ENCODE measurements at places on chromosomes 1 and 21.
A peak's percentile ranks its signal among the peaks of the same experiment; 100 is the strongest.

- no peak for DNase-seq
These were observed 261.2 kb downstream of the PTPRU start for GRCh38 chr1:29497395-29498125.

DNA sequence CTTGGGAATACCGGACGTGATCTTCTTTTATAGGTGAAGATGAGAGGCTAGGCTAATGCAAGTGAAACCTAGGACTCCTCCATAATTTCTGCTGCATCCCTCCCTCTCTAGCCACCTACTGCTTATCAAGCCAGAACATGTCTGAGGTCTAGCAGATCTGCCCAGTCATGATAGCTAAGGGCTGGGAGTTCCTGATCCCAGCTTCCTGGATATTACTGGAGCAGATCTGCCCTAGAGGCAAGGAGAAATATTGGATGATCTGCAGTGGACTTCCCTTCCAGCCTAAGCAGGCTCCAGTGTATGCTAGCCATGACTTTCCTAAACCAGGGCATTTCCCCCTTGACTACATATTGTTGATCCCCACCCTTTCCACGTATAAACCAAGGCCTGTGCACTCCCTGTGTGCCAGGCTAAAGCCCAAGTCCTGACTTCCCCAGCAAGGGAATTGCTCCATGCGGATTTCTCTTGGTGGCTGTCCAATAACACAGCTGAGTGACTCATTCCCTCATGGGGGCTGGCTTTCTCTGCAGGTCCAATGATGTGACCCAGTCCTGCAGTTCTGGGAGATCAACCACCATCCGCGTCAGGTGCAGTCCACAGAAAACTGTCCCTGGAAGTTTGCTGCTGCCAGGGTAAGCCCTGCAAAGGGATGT is 15.5 kb upstream of the SARS1 start:
- peak; percentile 94 for DNase-seq

DNA sequence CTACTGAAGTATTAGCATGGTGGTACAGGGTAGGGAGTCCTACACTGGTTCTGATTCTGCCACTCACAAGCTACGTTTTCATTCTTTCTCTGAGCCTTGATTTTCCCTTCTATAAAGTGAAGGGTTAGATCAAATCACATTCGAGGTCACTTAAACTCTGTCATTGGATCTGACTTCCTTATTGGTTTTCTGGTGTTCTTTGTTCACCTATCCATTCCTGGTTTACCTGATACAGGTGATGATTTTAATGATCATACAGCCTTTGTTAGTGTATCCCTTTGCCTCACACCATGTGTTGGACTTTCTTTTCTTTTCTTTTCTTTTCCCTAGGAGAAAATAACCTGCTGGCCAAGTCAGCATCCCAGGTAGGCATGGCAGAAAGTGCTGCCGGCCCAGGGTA is 74.8 kb downstream of the NOS1AP start:
- DNase-seq: no peak

DNA sequence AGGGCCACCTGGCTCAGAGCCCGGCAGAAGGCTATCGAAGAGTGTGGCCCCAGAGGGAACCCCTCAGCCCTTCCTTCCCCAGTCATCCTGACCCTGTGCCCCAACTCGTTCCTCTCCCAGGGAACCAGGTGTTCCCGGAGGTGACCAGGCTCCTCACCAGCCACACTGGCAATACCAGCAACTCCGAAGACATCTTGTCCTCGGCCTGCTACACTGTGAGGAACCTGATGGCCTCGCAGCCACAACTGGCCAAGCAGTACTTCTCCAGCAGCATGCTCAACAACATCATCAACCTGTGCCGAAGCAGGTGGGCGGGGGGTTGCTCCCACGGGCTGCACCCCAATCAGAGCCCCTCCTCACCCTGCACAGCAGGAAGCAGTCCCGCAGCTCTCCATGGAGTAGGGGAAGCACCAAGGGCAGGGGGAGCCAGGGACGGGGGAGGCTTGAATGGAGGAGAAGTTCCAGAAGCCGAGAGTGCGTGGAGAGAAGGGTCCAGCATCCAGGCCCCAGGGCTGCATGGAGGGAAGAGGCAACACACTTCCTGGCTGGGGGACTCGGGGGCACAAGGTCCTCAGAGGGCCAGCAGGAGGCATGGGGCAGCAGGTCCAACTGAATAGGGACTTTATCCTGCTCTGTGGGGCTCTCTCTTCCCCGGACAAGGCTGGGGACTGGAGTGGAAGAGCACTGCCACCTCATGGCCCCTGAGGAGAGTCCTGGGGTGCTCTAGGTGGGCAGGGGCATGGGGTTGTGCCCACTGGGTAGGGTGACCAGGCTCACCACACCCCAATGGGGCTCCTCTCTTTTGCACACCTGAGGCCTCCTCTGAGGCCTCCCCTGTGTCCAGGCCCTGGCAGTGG is 41.7 kb downstream of the PKP1 start:
- no peak for DNase-seq

DNA sequence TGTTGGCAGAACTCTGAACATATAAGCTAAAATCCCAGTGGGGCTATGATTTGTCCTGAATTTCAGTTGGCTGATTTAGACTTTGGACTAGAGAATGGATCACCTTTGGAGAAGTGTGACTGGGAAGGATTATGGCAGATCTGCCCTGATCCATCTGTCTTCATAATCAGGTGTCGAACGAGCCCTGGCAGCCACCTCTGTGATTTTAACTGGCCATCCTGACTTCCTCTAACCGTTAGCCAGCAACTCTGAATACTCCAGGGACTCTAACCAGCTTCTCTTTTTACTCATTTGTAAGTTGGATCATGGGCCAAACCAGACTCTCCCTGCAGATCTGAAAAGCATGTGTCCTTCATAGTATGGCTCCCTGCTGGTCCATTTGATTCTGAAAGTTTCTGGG is 32.0 kb downstream of the ACTN2 start:
- DNase-seq: no peak

- no peak for DNase-seq
These were observed 6.8 kb downstream of the ETV3L start for GRCh38 chr1:157092831-157093230.

GRCh38 chr1:19644681-19645410 is 735 bp downstream of the NBL1 start:
- peak; percentile 47 for DNase-seq

DNA sequence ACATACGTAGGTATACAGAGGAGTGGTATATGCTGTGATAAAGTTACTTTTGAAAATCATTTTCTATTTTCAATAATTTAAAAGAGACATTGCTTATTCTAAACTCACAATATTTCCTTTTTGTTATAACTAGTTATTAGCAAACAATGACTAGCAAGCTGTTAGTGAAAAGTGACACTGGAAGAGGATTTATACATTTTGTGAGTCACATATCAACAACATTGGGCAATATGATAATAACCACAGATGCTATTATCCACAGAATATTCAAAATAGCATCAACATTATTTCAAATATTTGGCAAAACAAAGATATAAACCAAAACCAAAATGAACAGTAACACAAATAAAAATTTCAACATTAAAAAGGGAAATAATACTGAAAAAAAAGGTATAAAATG is 104.0 kb upstream of the HP1BP3 start:
- DNase-seq: no peak
